ENCODE measurements at places on chromosomes 6 and 20.

GRCh38 chr6:118895261-118895560 lies 1.3 kb downstream of the ASF1A start:
- DNase-seq = no peak

GRCh38 chr6:3546121-3546520 lies 89.3 kb upstream of the SLC22A23 start:
- no peak for DNase-seq

DNA sequence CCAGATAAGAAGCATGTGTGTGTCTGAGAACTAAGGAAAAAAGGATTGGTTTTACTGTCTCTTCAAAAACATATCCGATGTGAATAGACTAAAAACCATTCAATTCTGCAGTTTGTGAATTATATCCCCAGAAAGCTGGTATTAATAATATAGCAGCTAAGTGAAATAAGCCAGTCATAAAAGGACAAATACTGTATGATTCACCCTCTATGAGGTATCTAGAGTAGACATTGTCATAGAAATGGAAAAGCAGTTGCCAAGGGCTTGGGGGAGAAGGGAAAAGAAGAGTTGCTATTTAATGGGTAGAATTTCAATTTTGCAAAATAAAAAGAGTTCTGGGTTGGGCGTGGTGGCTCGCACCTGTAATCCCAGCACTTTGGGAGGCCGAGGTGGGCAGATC lies 137.5 kb downstream of the ATXN1 start:
- DNase-seq = no peak

DNA sequence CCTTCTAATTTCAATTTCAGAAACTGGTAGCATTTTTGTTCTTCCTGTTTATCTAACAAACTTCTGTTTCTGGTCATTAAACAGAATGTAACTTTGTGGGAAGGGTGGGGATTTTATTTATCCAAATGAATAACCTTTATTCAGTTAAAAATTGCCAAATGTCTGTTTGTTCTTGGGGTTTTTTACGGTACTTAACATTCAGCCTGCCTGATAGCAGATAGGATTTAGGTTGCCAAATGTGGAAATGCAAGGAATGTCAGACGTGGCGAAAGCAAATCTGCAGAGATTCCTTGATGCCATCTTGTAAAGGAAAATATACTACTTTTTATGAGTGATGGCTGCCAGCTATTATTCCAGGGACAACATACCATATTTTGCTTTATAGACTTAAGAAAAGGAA lies 95.7 kb downstream of the LYRM2 start:
- DNase-seq = no peak

DNA sequence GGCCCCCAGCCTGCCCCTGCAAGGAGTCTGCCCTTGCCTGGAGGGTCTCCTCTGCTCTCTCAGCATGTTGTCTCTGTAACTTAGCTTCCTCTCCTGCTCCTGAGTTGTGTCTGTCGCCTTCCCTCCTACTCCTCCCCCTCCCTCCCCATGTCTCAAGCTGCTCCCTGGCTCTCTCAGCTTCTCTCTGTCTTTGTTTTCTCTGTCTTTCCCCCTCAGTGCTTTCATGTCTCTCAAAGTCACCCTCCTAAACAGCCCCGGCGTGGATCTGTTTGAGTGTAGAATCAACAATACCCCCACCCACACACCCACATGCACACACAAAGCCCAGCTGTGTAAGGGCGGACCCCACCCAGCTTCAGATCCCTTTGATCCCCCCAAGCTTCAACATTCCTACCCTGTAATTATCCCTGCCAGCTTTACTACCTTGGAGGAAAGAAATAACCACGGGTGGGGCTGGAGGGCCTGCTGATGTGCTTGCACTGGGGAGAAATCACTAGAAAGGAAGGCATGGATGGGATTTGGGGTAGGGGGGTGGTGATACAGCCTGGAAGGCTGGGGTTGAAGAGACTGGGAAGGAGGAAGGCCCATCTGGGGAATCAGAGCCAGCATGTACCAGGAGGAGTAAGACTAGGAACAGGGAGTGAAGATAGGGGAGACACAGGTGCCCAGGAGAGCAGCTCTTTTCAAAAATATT lies 1.0 kb upstream of the LY6G6D start:
- DNase-seq = no peak

- DNase-seq = peak; percentile 60
These were observed 5.4 kb upstream of the TUBB2A start for GRCh38 chr6:3162565-3163247.

DNA sequence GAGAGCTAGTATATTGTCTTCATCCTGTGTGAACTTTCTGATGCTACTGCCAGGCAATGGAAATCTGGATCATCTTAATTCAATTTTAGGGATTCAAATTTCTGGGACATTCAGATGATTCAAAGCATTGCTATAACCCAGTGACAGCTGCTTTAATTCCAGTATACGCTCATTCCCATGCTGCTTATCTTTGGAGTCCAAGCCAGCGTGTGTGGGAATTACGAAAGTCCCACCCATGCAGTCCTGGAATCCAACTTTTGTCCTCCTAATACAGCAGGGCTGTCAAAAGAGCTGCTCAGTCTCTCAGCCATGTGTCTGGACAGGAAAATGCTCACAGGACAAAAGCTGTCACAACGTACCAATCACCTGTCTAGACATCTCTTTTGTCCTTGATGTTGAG lies 219.8 kb downstream of the LAMA2 start:
- DNase-seq = no peak

DNA sequence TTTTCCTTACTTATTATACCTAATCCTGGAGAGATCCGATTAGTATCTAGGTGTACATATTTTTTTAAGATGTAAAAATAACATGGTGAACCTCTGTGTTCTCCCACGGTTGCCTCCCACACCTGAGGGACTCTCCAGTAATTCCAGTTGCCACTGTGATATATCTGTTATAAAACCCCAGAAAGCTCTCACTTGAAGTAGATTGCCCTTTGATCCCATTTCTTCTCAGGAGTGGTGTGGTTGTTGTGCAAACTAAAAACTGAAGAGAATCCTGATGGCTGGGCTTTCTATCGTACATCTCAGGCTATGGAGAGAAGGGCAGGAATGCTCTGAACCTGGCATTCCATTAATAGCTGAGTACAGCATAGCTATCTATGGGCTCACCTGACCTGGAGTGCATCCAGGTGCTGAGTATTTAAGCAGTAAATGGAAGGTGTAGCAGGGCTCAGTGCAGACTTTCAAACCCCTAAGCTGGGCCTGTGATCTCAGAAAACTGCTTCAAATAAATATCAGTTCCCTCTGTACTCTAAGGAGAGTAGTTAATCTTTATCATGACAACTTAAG lies 41.0 kb downstream of the VGLL2 start:
- DNase-seq = no peak

- DNase-seq = no peak
These were observed 108.2 kb downstream of the SULF2 start for GRCh38 chr20:47676912-47677634.

- no peak for DNase-seq
These were observed 101.5 kb downstream of the SGK1 start for GRCh38 chr6:134216301-134217010.

GRCh38 chr6:161922631-161923119 lies 648.8 kb upstream of the AGPAT4 start:
- no peak for DNase-seq

DNA sequence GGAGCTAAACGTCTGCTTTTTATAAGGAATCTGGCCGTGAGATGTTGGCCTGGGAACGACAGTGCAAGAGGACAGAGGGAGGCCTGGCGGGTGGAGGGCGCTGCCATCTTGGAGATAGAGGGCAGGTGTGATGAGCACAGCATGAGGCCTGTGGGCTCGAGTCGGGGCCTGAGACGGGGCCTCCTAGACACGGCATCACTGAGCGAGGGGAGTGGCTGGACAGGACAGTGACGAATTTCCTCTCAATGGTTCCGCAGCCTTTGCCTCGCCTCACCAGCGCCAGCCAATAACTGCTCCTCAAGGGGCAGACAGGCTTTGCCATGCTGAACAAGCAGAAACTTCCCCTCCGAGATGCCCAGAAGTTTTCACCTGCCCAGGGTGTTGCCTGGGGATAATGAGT lies 376.7 kb downstream of the THBS2 start:
- DNase-seq = no peak

DNA sequence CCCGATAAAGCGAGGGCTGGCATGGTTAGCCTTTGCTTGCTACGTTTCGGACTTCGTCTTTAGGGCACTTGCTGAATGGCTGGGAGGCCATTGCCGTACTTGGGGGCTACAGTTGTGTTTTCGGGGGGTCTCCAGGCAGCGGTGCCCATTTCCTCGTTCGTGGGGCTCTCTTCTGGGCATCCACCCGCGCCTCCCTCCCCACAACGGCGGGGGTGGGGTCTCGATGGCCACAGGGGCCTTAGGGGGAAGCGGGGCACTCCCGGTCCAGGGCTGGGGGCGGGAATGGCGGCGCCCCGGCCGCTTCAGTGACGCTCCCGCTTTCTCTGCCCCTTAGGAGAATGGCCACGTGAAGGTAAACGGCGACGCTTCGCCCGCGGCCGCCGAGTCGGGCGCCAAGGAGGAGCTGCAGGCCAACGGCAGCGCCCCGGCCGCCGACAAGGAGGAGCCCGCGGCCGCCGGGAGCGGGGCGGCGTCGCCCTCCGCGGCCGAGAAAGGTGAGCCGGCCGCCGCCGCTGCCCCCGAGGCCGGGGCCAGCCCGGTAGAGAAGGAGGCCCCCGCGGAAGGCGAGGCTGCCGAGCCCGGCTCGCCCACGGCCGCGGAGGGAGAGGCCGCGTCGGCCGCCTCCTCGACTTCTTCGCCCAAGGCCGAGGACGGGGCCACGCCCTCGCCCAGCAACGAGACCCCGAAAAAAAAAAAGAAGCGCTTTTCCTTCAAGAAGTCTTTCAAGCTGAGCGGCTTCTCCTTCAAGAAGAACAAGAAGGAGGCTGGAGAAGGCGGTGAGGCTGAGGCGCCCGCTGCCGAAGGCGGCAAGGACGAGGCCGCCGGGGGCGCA lies 2.4 kb downstream of the MARCKS start:
- no peak for DNase-seq

DNA sequence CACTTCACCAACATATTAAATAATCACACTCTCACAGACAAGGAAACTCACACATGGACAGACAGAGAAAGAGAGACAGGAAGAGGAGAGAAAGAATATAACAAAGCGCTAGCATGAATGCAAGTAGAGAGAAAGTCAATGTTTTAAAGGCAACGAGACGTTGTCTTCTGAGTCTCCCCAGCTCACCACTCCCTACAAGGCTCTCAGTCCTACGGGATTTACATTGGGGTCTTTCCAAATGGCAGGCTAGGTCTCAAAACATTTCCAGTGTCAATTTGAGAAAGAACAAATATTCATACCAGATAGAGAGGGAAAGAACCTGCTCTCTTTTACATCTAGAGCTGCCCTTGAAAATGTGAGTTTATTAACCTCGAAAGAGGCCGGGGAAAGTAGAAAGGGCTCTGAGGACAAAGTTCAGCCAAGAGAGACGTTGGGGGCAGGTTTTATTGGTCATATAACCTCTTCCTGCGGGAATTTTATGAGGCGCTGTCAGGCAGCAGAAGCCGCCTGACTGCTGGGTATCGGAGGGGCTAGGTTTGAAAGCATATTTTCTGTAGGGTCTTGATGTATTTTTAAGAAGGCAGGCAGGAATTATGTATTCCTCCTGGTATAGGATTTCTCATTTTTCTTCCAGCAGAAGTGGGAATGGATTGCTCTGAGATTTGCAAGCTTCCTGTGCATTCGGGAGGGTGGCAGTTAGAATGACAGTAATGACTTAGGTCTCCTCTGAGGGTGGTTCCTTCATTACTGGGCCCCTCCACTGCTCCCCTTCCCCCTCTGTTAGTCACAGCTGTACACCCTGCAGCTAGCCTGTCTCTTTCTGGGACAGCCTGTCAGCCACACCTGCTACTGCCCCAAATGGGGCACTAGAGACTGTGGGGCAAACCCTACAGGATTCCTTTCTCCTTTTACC lies 34.4 kb upstream of the KIF16B start:
- no peak for DNase-seq

DNA sequence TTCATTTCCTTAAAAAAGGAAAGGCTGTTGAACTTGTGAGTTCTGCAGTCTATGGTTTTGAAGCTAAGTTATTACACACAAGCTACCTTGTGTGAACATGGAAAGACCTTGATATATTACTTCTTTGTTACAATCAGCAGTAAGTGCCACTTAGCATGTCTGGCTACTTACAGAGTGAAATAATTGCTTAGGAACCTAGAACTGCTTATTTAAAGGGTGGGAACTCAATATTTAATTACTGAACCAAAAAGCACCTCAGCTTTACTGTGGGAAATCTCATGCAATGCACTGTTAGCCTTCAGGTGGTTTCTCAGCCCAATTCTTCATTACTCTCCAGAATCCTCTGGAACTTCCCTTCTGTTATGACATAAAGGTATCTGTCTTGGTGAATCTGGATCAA lies 17.9 kb downstream of the PERP start:
- DNase-seq = no peak

DNA sequence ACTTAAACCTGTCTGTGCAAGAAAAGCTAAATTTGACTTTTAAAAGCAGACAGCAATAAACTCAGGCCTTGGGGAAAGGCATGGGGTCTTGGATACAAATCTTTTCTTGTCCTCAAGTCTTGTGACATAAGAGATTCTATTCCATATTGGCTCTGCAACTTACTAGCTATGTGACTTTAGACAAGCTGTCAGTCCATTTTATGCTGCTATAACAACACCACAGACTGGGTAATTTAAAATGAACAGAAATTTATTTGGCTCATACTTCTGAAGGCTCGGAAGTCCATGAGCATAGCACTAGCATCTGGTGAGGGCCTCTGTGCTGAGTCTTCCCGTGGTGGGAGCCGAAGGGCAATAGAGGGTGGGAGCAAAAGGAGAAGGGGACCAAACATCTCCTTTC lies 246.0 kb upstream of the MOCS1 start:
- no peak for DNase-seq

DNA sequence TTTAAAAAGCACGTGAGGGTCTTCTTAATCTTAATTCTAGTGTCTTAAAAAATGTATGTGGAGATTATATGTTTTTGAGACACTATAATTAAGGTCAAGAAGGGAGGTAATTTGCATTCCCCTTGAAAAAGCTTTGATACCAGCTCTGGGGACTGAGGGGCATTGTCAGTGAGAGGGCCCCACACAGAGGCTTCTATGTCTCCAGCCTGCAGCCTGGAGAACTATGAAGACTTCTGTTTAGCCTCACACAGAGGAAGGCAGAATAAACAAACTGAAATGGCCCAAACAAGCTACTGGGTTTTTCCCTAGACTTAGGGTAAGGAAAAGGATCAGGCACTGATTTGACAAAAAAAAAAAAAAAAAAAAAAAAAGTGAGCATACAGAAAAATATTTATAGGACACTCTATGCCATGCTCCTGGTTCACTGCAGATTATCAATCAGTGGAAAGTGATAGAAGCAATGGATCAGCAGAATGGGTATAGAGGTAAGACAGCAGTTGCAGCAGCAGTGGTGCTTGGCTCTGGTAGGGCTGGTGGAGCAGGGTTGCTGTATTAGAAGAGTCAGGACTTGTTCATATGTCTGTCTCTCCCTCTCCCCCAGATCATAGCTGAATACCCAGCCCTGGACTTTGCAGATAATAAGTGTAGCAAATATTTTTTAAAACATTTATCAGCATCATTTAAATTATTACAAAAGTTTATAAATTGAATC lies 85.4 kb downstream of the KLHL32 start:
- DNase-seq = no peak

- no peak for DNase-seq
These were observed 46.7 kb upstream of the ATXN1 start for GRCh38 chr6:16807956-16808355.

All from CD4-positive, alpha-beta T cell treated with Interleukin-2 at 100 ng/mL for 4 hours (primary cell).